Ammon's horn (tissue), 1 donor: ENCODE measurements at places on chromosomes 4 and X.

DNA sequence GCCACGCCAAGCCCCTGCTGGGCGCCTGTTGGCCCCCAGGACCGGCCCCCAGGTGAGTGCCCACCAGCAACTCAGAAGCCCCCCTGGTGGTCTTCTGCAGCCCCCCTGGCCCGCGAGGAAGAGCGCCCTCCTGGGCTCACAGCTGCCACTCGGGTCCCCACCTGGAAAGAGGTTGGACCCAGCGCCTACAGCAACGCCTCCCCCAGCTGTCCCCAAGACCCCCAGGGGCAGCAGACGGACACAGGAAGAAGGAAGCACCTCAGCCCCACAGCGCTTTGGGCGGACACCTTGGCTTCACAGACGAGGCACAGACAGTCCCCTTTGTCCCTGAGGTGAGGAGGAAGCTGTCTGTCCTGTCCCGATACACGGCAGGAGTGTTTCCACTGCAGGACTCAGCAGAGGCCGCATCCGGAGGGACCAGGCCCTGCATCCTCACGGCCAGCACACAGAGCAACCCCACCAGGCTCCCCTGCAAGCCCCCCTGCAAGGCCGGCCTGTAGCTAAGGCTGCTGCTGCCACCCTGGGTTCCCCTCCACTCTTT lies 115.6 kb upstream of the NKX1-1 start:
- DNase-seq, result no peak

DNA sequence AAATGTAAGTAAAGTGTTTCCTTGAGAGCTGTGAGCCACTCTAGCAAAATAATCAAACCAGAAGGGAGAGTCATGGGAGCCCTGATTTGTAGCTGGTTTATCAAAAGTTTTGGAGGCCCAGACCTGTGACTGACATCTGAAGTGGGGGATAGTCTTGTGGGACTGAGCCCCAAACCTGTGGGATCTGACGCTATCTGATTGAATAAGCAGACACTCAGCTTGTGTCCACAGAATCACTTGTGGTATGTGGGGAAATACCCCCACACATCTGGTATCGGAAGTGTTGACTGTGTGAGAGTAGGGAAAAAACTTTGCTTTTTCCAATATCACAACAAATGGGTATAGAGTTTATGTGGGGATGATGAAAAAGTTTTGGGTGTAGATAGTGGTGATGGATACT lies 35.4 kb downstream of the FUNDC1 start:
- no peak for DNase-seq

DNA sequence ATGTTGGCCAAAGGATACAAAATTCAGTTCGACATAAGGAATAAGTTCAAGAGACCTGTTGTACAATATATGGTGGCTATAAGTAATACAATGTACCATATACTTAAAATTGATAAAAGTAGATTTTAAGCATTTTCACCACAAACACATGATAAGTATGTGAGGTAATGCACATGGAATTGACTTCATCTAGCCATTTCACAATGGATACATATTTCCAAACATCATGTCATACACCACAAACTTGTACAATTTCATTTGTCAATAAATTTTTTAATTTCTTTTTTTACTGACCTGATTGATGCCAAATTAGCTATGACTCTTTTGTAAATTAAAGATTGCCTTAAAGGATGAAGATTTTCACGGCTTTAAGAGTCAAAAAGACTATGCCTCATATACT lies 103.1 kb upstream of the VCX2 start:
- DNase-seq, result no peak

DNA sequence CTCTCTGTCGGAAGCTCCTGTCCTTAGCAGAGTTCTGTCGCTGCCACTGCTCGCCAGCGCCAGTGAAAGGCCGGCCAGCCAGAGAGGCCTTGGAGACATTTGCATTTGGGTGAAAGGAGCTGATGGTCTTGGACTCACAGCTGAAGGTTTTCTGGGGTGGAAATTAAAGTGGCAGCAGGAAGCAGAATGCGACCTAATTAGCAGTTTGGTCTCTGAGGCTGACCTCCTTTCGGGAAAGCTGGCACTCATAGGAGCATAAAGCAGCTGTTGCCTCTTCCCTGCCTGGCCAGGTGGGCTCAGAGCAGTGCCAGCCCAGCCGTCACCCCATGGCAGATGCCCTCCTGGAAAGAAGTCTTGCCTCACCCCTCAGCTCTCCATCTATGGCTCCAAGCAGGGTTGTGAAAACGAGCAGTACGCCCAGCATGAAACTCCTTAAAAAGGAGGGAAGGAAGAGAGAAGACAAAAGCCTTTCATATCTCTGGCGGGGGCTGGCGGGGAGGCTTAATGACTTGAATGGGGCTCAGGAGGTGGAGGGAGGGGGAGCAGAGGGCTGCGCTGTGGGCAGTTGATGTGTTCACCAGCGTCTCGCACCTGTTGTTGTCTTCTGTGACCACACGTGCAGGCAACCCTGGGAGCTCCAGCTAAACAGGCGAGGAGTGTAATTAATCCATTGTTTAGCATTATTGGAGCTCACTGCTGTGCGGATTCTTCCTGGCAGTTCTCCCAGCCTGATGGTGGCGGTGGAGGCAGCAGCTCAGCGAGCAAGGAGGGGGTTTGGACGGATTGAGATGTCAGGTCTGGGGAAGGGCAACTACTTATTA lies 264.0 kb downstream of the MID1IP1 start:
- peak; percentile 42 for DNase-seq

GRCh38 chrX:145716226-145716625 lies 101.4 kb upstream of the SLITRK2 start:
- no peak for DNase-seq

DNA sequence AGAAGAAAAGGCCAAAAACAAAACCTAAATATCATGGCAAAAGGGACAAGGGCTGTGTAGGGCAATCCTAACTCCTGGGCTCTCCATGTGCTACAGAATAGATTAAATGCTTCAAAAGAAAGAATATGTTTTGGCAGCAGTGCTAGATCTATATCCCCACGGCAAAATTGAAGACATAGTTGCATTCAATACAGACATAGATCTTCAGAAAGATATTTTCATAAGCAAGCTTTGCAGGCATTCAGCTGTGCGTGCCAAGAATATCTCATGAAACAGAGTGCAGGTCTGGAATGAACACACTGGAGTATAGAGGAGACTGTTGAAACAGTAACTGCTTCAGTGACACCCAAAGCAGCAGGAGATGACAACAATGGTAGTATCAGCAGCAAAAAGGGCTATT lies 1476.9 kb downstream of the ARAP2 start:
- peak; percentile 17 for DNase-seq

GRCh38 chr4:118846979-118847378 lies 11.1 kb upstream of the SEC24D start:
- DNase-seq, result no peak

DNA sequence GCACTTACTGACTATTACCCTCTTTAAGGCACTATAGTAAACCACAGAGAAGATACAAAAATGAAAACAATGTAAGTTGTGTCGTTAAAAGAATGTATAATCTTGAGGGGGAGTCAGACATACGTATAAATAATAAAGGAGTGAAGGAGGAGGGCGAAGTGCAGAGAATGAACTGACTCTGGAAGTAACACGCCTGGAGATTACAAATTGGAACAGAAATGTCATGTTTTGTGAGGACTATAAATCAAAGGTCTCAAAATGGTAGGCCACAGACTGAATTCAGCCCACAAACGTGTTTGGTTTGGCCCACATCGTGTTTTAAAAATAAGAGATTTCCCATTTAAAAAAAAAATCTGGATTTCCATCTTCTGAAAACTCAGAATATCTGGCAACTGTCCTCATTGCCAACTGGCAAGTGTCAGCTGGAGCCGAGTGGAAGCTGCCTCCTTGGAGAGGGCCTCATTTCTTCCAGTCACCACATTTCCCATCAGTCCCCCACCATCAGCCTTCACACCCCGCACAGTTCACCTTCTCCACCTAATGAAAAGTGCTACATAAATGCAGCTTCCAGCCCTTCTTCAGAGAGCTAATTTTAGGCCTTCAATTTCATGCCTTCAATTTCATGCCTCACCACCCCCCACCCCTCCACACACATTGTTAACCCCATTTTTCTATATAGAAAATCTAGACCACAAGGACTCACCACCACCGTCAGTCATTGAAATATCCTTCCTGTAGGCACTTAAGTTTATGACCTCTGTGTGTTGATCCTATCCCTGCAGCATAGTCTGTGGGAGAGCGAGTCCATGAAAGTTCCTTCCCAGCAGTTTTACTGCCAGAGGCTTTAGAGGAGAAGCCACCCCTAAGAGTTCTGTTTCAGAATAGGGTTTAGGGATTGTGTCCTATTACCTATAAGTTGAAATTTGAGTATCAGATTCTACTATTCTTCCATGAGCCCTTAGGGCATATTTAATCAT lies 32.0 kb upstream of the COL25A1 start:
- DNase-seq, result no peak

- no peak for DNase-seq
Measured at GRCh38 chrX:121886557-121886956, 839.1 kb downstream of the GLUD2 start.

- DNase-seq, result no peak
Measured at GRCh38 chr4:151417164-151417571, 8.2 kb downstream of the FHIP1A start.

- DNase-seq, result peak; percentile 13
Measured at GRCh38 chrX:51395810-51396728, 63.4 kb downstream of the NUDT10 start.
